Stimulated activated CD8-positive, alpha-beta memory T cell treated with anti-CD3 and anti-CD28 coated beads, Interleukin-2, amount 100 ng/mL, for 48 hours (primary cell): ENCODE measurements at places on chromosomes 2 and 18.

GRCh38 chr18:11981543-11982366 lies 448 bp downstream of the IMPA2 start:
- DNase-seq: peak; percentile 5

DNA sequence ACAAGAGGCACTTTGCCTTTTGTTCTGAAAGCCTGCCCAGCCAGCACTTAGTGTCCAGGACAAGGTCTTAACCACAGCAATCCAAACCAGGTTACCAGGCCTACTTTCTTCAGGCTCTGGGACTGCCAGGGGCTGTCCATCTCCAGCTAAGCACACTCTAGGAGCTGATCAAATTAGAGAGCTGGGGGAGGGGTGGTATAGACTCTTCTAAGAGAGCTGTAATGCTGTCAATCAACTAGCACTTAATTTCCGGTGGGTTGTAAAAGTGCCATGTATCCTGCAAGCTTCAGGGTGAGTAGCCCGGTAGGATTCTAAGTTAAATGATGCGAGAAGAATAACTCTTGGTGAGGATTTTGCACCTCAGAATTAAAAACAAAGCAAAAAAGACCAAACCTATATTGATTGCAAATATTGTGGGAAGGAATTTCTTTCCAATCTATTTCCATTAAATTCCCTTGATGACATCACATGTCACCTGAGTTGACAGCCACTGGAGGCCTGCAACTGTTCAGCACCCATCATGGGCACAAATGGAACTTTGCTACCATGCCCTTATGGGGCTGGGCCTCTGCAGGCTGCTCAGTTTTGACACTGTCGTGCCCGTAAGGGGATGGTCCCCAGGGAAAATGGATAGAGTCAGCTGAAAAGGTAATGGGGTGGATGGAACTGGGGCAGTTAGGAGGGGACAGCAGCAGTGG lies 8.7 kb upstream of the COX7A2L start:
- no peak for DNase-seq

GRCh38 chr2:152051436-152051835 lies 47.4 kb downstream of the CACNB4 start:
- no peak for DNase-seq

DNA sequence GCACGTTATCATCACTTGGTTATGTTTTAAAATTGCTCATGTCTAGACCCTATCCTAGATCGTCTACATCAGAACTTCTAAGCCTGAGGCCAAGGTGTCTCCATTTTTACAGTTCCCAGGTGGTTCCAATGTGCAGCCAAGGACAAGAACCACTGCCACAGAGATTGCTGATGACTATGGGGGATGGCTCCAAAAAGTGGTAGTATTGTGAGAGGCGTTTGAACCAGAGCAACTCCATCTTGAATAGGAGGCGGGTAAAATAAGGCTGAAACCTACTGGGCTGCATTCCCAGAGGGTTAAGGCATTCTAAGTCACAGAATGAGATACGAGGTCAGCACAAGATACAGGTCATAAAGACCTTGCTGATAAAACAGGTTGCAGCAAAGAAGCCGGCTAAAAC lies 212.6 kb upstream of the FBXO11 start:
- DNase-seq: no peak

DNA sequence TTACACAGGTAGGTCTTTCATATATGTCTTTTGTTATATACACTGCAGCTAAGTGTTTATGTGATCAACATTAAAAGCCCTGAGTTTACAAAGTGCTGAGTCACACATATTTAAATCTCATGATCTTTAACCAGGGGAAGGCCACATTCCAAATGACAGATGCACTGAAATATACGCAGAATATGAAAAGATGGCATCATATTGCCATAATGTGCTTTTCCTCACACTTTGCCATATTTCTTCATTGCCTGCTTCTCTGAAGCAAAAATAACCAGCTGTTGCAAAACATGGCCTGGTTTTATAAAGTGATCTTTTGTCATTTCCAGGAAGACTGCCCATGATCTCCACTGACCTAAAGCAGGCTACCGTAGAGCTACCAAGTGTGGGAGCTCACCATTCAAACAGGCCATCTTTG lies 93.5 kb upstream of the MAPRE2 start:
- no peak for DNase-seq

GRCh38 chr2:203399031-203399430 lies 70.8 kb downstream of the ABI2 start:
- DNase-seq: no peak

- no peak for DNase-seq
These were observed 218.4 kb downstream of the TMEM163 start for GRCh38 chr2:134500211-134500935.

DNA sequence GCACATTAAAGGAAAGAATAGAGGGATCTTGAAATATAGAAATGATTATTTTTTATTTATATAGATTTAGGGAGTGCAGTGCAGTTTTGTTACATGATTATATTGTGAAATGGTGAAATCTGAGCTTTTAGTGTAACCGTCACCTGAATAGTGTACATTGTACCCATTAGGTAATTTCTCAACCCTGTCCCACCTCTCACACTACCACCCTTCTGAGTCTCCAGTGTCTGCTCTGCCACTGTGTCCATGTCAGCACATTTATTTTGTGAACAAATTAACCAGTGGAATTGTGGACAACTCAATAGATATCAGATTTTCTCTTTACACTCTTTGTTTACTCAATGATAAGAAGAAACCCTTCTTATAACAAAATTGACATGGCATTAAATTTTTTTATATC lies 24.2 kb downstream of the APLF start:
- DNase-seq: no peak

GRCh38 chr2:130288467-130289403 lies 54.0 kb upstream of the IMP4 start:
- DNase-seq: no peak

DNA sequence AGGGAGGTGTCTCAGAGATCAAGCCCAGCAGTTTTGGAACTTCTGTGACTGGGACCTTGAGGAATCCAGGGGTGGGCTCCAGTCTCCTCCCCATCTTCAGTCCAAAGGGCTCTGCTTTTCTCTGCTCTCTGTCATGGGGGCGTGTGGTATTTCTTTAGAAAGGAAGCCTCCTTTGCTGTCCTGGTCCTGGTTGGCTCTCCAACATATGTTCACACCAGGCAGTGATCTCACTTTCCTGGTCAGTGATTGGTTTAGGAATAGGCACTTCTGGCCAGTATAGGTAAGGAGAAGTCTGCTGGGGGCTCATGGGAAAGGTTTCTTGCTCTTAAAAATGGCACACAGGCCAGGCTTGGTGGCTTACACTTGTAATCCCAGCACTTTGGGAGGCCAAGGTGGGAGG lies 115.5 kb upstream of the HAAO start:
- DNase-seq: no peak

GRCh38 chr2:239208465-239209180 lies 192.2 kb downstream of the HDAC4 start:
- DNase-seq: no peak

- DNase-seq: peak; percentile 63
These were observed 57.3 kb upstream of the ALPP start for GRCh38 chr2:232321156-232321816.

- DNase-seq: no peak
These were observed 102.5 kb upstream of the RASGRP3 start for GRCh38 chr2:33373986-33374385.
